ENCODE measurements at places on chromosomes 13 and 19.

- DNase-seq, result no peak
These were observed 126.8 kb downstream of the RXFP2 start for GRCh38 chr13:31866099-31866498.

- no peak for DNase-seq
These were observed 1167.8 kb upstream of the PCDH20 start for GRCh38 chr13:62583466-62583865.

- no peak for DNase-seq
These were observed 62.5 kb downstream of the RFX2 start for GRCh38 chr19:6047741-6048251.

- no peak for DNase-seq
These were observed 40.7 kb downstream of the COMP start for GRCh38 chr19:18750295-18750970.

DNA sequence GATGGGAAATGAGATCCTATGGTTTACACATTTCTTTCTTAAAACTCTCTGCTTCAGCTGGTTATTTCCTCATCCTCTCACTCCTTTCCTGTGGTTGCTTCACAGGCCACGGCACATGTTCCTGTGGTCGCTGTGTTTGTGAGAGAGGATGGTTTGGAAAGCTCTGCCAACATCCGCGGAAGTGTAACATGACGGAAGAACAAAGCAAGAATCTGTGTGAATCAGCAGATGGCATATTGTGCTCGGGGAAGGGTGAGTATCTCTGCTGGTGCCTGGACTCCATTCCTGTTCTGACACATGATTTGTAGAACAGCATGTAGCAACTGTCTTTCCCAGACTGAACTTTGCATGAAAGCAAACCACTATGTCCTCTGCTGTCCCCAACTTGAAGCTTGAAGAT lies 254.2 kb downstream of the ITGBL1 start:
- peak; percentile 3 for DNase-seq

- no peak for DNase-seq
These were observed 29.6 kb downstream of the EXOC3L2 start for GRCh38 chr19:45215391-45216191.

Data from CD4-positive, alpha-beta T cell treated with Interleukin-2 at 100 ng/mL for 4 hours (primary cell).